ENCODE measurements at places on chromosomes 6 and 20.

GRCh38 chr6:6686176-6686575, 97.7 kb downstream of the LY86 start:
- no peak for DNase-seq

- DNase-seq: no peak
Measured at GRCh38 chr20:61619751-61620150, 367.7 kb downstream of the CDH4 start.

GRCh38 chr6:40299681-40300080, 287.5 kb downstream of the LRFN2 start:
- no peak for DNase-seq

DNA sequence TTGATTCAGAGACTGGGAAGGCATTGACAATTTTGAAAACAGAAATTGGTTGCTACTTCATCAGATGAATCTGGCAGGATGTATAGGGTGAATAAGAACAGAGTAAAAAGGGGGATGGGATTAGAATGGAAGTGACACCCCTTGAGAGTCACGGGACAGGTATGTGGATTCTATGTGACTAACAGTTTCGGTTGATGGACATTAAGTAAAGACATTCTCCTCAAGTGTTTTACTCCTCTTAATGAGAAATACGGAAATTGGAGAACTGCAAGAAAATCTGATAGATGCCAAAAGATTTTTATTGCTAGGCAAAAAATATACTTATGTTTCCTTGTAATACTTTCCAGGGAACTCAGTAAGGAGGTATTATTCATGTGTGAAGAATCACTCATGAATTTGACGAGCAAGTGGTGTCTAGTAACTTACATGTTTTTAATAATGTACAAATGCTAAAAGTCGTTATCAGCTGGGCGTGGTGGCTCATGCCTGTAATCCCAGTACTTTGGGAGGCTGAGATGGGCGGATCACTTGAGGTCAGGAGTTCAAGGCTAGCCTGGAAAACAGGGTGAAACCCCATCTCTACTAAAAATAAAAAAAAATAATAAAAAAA, 135.8 kb downstream of the KIF16B start:
- DNase-seq: no peak

- no peak for DNase-seq
Measured at GRCh38 chr6:74568861-74569260, 637.0 kb downstream of the COL12A1 start.

- no peak for DNase-seq
Measured at GRCh38 chr20:3100480-3100879, 16.0 kb upstream of the AVP start.

GRCh38 chr20:17617212-17617867, 47.5 kb downstream of the DSTN start:
- peak; percentile 57 for DNase-seq

DNA sequence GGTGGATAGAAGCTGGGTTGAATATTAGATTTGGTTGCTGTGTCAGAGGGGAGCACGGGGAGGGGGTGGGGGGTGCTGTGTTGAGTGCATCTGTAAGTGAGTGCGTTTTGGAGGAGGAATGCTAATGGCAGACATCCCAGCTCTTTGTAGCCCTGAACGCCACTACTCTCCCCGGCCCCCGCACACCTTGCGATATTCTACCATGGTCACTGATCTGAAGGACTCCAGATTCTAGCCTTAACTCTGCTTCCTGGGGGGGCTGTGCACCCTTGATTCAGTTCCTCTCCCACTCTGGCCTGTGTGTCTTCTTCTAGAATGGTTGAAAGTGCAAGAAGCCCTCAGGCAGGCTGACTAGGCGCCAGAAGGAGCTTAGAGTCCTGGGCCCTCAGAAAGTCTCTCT, 7.1 kb downstream of the GLP1R start:
- no peak for DNase-seq

DNA sequence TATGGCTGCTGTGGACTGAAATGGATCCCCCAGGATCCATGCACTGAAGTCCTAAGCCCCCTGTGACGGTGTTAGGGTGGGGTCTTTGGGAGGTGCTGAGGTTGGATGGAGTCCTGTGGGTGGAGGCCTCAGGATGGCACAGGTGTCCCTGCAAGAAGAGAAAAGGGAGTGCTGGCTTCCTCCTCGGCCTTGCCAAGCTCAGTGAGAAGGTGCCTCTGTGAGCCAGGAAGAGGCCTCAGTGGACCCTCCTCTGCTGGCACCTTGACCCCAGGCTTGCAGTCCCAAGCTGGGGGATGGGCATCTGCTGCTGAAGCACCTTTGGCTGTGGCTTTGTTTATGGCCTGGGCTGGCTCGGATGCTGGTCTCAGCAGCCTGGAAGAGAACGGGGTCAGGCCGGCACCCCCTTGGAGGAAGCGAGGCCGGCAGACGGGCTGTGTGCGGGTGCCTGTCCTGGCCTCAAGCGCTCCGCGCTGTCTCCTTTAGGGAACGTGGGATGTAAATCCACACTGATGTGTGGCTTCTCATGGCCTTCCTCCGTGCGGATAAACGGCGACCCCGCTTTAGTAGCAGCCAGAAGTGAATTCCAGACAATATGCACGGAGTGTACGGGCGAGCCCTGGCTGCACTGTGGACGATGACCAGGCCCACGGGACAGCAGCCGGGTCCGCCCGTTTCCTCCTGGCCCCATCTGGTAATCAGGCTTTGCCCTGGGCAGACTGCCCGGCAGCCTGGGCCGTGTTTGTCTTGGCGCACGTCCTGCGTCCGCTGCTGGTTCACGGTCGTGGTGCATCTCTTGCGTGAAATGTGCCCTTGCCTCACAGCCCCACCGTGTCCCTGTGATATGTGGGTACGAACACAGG, 182.6 kb downstream of the ERMARD start:
- DNase-seq: no peak

DNA sequence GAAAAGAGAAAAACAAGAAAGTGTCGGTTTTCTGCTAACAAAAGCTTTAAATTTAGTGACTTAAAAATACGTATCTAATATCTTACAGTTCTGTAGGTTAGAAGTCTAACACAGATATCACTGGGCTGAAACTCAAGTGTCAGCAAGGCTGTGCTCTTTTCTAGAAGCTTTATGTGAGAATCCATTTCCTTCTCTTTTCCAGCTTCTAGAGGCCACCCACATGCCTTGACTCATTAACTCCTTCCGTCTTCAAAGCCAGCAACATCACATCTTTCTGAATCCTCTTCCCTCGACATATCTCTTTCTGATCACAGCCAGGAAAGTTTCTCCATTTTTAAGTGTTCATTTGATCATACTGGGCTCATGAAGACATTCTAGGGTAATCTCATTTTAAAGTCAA, 262.0 kb downstream of the MAFB start:
- no peak for DNase-seq

- DNase-seq: no peak
Measured at GRCh38 chr6:27743787-27744186, 168.4 kb downstream of the OR2B2 start.

GRCh38 chr6:80967609-80968008, 784.9 kb downstream of the TENT5A start:
- no peak for DNase-seq

DNA sequence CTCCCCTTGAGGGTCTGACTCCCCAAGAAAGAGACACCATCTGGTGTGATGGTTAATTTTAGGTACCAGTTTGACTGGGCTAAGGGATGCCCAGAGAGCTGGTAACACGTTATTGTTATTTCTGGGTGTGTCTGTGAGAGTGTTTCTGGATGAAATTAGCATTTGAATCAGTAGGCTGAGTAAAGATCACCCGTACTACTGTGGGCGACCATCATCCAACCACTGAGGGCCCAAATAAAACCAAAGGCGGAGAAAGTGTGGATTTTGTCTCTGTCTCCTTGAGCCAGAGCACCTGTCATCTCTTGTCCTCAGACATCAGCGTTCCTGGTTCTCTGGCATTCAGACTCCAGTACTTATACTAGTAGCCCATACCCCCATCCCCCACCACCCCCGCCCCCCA, 7.9 kb upstream of the CNKSR3 start:
- DNase-seq: no peak

GRCh38 chr6:4906293-4907276, 97.3 kb downstream of the RPP40 start:
- no peak for DNase-seq

DNA sequence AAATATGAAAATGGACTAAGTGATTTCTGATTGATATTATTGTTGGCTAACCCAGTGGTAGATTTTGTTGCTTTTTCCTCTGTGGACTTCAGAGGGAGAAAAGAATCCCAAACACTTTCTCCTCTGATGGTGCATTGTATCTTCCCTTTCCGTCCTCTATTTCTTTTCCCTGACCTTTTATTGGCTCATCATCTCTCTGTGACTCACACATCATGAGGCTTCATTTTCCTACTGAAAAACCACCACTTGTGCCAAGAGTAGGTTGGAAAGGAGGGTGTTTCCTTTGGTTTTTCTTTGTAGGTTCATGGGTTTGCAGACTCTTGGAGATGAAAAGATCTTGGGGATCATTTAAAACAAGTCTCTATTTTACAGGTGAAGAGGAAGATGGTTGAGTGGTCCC, 311.7 kb upstream of the JAG1 start:
- DNase-seq: no peak

DNA sequence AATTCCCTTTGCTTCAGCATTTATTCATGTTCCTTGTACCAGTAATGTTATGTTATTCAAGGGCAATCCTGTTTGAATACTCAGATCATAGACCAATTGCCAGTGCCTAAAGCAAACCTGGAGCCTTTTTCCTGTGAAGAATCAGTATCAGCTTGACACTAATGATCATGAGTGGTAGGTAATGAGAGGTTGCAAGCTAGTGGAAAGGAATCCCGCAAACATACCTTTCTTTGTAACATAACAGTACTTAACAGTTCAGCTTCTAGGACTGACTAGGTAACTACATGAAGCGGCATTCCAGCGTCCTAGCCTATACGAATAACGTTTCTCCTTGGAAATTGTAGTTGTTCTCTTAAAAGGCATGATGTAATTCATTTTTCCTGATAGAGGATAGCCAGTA, 253.7 kb downstream of the TMEM242 start:
- DNase-seq: no peak
